CD4-positive, alpha-beta T cell (primary cell): ENCODE measurements at places on chromosomes 6 and 20. TPM values are rescaled to one million over a fixed set of nuclear protein-coding genes. Genes with fewer than 3 reads are reported as not detected.

DNA sequence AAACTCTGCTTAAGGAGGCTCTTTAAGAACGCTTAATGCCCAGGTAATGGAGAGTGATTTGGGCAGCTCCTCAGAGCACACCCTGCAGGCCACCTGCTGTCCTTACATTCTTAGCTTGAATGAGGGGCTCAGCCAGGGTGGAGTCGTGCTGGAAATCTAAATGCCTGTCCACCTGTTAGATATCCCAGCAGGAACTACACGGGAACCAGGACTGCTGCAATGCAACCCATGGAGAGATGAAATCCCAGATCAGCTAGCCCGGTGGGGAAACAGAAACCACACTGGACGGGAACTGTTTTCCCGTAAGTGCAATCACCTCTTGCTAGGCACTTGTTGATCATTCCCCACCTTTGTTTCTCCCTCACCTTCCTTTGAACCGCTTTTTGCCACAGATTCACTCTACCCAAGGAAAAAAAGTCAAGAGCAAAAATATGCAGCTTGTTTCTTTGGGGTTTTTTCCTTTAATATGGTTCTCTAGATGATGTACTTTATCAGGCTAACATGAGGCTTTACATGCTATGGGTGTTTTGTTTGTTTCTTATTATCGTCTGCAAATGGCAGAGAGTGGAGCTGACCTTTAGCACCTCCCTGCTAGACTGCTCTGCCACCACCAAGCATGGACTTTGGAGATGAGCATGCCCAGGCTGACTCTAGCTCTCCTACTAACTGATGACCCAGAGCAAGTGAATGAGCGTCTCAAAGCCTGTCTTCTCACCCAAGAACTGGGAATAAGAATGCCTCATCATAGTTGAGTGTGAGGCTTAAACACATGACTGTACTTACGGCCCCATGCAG lies 125.9 kb upstream of the TNFAIP3 start:
- DNase-seq = no peak

The PCSK2 gene
- total RNA-seq = not detected

- no peak for DNase-seq
Observed at GRCh38 chr6:127207591-127208120, 59.0 kb upstream of the RNF146 start.

The MPIG6B gene
- 0.17 TPM for total RNA-seq

DNA sequence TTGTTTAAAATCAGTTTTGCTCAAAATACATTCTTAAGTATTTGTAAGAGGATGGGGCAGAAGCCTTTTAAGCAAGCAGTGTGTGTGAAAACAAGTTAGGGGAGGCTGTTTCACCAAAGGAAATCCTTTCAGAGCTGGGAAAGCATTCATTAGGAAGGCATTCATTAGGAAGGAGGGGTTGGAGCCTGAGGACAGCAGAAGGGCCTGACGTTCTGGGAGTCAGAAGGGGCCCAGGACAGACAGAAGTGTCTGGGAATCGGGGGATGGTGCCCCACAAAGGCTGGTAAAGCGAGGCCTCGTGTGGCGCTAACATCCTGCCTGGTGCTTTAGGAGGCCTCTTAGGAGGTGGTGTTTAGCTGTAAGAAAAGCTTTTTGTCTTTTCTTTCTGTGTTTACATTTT lies 80.6 kb upstream of the NXT1 start:
- DNase-seq = no peak

GRCh38 chr20:9114709-9115108 lies 45.8 kb downstream of the PLCB4 start:
- no peak for DNase-seq

The OR12D3 gene
- not detected for total RNA-seq

GRCh38 chr6:98871057-98871456 lies 36.7 kb downstream of the POU3F2 start:
- DNase-seq = no peak

- DNase-seq = no peak
Observed at GRCh38 chr20:53099856-53100255, 127.7 kb downstream of the TSHZ2 start.

DNA sequence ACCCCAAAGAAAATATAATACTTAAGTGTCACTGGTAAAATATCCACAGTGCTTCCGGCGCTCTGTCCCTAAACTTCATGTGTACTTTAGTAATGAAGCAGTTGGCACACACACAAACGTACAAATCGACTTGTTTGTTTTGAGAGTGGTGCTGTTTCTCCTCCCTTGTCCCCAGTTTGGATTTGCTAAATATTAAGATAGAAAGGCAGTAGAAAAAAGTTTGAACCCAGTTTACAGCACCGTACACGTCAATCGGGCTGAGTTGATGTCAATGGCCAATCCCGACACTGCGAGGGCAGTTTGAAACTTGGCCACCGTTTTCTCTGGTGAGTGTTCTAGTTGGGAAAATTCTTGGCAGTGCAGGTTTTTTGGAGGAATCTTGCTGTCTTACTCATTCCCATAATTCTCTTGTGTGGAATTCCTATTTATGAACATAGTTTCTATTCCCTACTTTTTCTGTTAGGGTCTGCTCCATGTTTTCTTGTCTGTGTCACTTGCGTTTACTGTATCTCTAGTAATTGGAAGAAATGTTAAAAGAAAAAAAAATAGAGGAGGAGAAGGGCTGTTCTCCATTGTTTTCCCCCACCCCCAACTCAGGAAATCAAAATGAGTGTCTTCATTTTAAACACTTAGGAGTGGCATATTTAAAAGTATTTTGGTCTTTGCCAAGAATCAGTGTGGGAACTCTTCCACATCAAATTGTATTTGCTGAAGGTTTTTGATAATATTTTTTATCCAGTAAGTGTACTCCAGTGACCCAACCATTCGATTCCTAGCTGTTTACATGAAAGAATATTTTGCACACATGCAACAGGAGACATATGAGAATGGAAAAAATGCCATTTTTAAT lies 72.3 kb downstream of the OR2B2 start:
- DNase-seq = no peak
